ENCODE measurements at places on chromosomes 11 and 22.

DNA sequence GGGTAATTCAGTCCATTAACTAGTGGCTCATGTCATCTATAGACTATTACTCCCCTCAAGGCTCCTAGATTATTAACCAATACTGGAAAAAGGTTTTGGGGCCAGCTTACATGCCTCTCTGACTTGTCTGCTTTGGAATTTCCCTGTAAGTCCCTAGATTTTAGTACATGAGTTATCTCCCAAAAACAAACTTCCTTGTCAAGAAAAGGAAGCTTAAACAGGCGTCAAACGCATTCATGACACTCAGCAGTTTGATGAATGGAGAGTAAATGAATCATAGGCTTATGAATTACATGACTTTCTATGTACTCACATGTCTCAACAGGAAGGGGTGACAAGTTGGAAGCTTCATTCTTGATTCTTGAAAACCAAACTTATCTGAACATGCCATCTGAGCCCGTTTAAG is 70.8 kb downstream of the BLID start:
- DNase-seq: no peak

- no peak for DNase-seq
Observed at GRCh38 chr22:44758344-44758973, 6.1 kb downstream of the ARHGAP8 start.

DNA sequence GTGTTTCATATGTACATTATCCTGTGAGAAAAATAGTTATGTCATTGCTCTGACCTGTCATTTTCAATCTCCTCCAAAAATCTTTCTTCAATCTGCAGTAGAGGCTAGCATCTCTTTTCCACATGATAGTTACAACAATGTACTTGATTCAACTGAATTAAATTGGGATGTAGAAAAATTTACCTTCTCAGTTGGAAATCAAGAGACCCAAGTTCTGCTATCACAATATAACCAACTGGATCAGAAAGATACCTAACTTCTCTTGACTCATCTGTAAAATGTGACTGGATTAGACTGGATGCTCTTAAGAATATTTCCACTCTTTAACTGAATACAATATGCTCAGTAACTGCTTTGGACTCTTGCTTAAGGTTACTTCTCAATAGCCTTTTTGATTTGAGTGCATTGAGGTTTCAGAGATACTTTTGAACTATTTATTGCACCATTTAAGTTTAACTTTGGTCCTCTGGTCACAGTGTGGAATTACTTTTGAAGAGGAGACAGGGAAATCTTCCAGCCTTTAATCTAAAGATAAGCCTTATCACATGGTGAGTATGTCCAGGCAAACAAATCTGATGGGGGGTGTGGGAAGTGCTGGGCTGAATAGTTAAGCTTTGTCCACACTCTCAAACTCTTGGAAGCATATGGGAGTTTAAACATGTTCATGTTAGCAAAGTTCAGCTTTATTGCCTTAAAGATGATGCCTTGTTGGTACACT is 82.3 kb downstream of the YAP1 start:
- no peak for DNase-seq

GRCh38 chr11:110835106-110835505 is 122.9 kb upstream of the ARHGAP20 start:
- no peak for DNase-seq

DNA sequence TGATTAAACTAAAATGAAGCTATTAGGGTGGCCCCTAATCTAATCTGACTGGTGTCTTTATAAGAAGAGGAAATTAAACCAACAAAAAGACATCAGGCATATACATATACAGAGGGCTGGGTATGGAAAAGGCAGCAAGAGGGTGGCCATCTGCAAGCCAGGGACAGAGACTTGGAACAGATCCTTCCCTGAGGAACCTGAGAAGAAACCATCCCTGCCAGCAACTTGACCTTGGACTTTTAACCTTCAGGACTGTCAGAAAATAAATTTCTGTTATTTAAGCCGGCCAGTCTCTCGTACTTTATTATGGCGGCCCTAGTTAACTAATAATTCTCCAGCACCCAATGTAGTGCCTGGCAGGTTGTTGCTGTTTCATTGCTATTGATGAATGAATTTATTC is 361.5 kb upstream of the PDGFD start:
- DNase-seq: no peak
